ENCODE measurements at places on chromosomes 13 and 19. TPM values are rescaled to one million over a fixed set of nuclear protein-coding genes. Genes with fewer than 3 reads are reported as not detected.

DNA sequence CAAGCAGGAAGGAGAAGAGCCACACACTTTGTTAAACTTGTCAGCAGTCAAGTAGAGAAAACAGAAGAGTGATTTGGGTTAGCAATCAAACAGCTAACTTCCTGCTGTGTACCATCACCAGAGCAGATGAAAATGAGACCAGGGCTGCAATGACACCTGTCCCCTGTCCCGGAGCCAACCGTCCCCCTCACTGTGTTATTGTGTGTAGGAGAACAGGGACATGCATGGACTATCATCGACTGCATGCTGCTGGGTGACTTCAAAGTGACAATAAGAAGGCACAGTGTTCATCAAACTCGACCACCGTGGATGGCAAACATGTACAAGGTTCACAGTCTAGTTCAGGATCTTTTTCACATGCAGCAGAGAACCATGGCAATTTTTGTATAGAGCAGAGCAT, 94.0 kb upstream of the SLC15A1 start:
- H3K36me3 ChIP-seq, result no peaks in the 10 kb centered on the region
- H3K27me3 ChIP-seq, result no peaks in the 10 kb centered on the region
- H3K4me3 ChIP-seq, result no peak overlapping the region

DNA sequence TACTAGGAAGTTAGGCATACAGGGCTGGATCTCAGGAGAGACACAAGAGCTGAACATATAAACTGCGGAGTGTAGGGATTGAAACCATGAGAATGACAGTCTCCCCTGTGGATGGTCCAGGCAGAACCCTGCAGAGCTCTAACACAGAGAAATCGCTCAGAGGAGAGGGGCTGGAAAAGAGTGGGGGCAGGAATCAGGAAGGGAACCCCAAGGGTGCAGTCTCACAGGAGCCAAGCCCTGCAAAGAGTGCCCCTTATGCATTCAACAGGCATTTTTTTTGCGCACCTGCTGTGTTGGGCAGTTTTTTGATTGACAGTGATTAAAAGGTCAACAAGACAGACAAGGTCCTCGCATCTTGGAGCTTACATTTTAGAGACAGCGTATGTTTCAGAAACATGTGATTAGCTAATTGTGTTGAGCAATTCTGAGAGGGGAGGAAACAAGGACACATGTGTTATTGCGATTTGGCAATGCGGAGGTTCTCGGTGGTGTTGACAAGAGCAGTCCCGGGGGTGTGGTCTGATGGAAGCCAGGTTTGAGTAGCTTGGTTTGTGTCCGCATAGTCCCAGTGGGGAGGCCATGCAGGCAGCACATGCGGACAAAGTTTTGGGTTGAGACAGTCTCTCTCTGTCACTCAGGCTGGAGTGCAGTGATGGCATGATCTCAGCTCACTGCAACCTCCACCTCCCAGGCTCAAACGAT, 182.6 kb upstream of the IRS2 start:
- no peak overlapping the region for H3K27ac ChIP-seq
- no peaks in the 10 kb centered on the region for H3K27me3 ChIP-seq
- no peaks in the 10 kb centered on the region for H3K4me1 ChIP-seq

DNA sequence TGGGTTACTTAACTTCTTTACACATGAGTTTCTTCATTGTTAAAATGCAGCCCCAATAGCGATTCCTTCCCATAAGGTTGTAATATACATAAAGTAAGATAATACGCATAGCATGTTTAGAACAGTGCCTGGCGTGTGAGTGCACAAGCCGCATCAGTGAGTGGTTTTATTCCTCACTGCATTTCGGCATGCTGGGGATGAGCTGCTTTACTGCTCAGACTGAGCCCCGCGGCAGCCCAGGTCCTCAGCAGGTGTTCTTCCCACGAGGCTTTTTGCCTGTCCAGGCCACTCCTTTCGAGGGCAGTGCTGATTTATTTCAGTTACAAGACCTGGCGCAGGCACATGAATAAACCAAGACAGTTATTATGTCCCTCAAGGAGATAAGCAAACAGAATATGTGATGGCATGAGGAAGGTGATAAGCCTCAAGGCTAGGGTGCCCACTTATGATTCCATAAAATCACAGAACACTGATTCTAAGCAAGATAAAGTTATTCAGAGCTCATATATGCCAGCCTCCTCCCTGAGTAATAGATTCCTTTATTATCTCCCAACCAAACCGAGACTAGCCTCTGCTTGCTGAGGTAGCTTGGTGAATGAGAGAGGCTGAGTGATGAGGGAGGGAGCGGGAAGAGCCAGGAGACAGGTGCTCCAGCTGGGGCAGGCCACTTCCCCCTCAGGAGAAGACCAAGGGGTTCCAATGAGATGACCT, 505.5 kb downstream of the DIAPH3 start:
- H3K4me3 ChIP-seq, result no peak overlapping the region
- H3K36me3 ChIP-seq, result no peaks in the 10 kb centered on the region
- no peaks in the 10 kb centered on the region for H3K27me3 ChIP-seq
- H3K4me1 ChIP-seq, result no peaks in the 10 kb centered on the region

DNA sequence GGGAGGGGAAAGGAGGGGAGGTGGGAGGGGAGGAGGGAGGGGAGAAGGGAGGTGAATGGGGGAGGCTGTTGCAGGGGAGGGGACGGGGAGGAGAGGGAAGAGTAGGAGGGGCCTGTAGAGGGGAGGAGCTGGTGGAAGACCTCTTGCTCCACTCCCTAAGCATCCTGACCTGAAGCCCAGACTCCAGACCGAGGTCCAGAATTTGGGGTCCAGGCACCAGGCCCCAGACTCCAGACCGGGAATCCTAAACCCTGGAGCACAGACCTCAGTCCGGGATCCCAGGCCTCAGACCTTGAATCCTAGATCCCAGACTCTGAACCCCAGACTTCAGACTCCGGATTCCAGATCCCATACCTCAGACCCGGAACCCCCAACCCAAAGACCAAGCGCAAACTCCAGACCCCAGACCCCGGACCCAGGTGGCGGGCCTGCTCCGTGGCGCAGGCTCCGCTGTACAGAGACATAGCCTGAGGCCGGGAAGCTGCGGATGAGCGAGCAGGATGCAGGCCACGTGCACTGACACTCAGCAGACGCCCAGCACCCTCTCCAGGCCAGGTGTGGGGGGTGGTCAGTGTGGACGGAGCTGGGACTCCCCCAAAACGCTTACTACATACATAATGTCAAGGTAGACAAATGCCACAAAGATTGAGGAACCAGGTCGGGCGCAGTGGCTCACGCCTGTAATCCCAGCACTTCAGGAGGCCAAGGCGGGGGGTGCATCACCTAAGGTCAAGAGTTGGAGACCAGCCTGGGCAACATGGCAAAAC, 710 bp upstream of the BTBD2 start:
- no peaks in the 10 kb centered on the region for H3K27me3 ChIP-seq
- H3K4me1 ChIP-seq, result no peaks in the 10 kb centered on the region
- peak overlapping the region; percentile 18 for H3K4me3 ChIP-seq
- no peaks in the 10 kb centered on the region for H3K36me3 ChIP-seq
- DNase-seq, result peak; percentile 77

GNA15 gene
- 0.41 TPM for total RNA-seq

ZNF570 gene
- total RNA-seq, result 1.5 TPM

- peaks cover 3% of the 10 kb centered on the region for H3K4me1 ChIP-seq
- no peak overlapping the region for H3K4me3 ChIP-seq
- H3K36me3 ChIP-seq, result no peaks in the 10 kb centered on the region
- DNase-seq, result no peak
- H3K27ac ChIP-seq, result no peak overlapping the region
Measured at GRCh38 chr19:29956855-29957254, 14.8 kb downstream of the URI1 start.

GNG8 gene
- total RNA-seq, result not detected

C3 gene
- total RNA-seq, result 745 TPM

DNA sequence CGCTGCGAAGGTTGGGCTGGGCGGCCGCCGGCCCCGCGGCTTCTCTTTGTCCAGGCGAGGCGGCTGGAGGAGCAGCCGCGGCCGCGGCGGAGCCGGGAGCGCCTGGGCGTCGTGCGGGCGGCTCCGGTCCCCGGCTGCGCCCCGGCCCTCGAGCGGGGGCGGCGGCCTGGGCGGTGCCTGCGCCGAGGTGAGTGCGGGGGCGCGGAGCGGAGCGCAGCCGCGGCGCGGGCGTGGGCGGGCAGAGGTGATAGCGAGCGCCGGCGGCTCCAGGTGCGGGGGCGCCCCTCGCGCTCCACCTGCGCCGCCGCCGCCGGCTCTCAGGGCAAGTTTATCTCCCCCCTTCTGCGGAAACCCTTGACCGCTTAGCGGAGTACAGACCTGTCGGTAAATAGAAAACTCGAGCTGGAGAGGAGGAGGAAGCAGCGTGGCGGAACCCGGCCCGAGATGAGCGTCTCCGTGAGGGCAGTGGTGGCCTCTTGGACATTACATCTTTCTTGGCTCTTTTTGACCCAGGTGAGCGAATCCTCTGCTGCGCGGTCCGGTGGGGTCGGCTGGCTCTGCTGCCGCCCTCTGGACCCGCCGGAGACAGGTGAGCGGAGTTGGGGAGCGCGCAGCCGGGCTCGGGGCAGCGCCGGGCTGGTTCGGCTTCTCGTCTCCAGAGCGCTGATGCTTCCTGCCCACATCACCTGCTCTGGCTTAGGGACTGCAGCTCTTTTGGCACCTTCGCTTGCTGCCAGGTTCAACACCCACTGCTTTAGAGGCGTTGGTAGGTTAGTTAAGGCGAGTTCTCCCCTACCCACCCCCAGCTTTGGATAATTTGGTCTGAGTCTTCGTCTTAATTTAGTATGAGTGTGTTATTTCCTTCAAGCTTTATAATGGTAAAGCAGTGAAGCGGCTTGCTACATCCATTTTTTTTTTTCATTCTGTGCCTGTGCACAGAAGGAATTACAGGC, at the start of gene MTUS2:
MTUS2 (plus strand) TSS at position 241 of the 953 bp plus-strand sequence.
- DNase-seq, result peak; percentile 65
- H3K36me3 ChIP-seq, result no peaks in the 10 kb centered on the region
- H3K27me3 ChIP-seq, result no peaks in the 10 kb centered on the region
- H3K4me1 ChIP-seq, result no peaks in the 10 kb centered on the region

GRCh38 chr19:56933014-56933705, 92.6 kb upstream of the PEG3 start:
- H3K27ac ChIP-seq, result no peak overlapping the region
- no peak overlapping the region for H3K4me3 ChIP-seq
- H3K27me3 ChIP-seq, result no peaks in the 10 kb centered on the region
- no peaks in the 10 kb centered on the region for H3K36me3 ChIP-seq
- no peak for DNase-seq
- H3K4me1 ChIP-seq, result no peaks in the 10 kb centered on the region

GRCh38 chr19:49534632-49535385, 7.0 kb downstream of the RCN3 start:
- H3K4me3 ChIP-seq, result no peak overlapping the region
- H3K27ac ChIP-seq, result no peak overlapping the region
- DNase-seq, result no peak

ZNF99 gene
- not detected for total RNA-seq

DNA sequence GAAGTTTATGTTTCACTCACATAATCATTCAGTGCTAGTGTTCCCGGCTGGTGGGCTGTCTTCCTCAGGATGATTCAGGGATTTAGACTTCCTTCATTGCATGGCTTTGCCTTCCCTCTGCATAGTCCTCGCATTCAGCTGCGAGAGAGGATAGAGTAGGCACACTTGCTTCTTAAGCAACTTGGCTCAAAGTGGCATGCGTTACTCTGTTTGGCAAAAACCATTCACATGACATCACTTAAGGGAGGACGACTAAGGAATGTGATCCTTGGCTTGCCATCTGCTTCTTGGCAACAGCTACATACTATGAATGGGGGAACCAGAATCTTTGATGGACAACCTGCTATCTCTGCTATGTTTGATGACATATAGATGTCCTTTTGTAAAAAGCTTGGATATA, 359.3 kb downstream of the TDRD3 start:
- peaks cover 6% of the 10 kb centered on the region for H3K27me3 ChIP-seq
- no peaks in the 10 kb centered on the region for H3K36me3 ChIP-seq
- H3K4me1 ChIP-seq, result no peaks in the 10 kb centered on the region
- DNase-seq, result no peak
- no peak overlapping the region for H3K4me3 ChIP-seq

- H3K27me3 ChIP-seq, result no peaks in the 10 kb centered on the region
- H3K36me3 ChIP-seq, result no peaks in the 10 kb centered on the region
- H3K27ac ChIP-seq, result no peak overlapping the region
- no peak for DNase-seq
Measured at GRCh38 chr13:99374994-99375737, 68.0 kb upstream of the GPR183 start.

ZNF507 gene
- 8.7 TPM for total RNA-seq

ZNF30 gene
- total RNA-seq, result 1.1 TPM

- no peak overlapping the region for H3K4me3 ChIP-seq
- no peaks in the 10 kb centered on the region for H3K36me3 ChIP-seq
- H3K27me3 ChIP-seq, result no peaks in the 10 kb centered on the region
- H3K27ac ChIP-seq, result no peak overlapping the region
- DNase-seq, result no peak
Measured at GRCh38 chr13:48838193-48838973, 137.3 kb upstream of the FNDC3A start.

NTN5 gene
- 0.25 TPM for total RNA-seq

- no peak for DNase-seq
- no peak overlapping the region for H3K4me3 ChIP-seq
- no peaks in the 10 kb centered on the region for H3K36me3 ChIP-seq
- peaks cover 11% of the 10 kb centered on the region for H3K4me1 ChIP-seq
- no peak overlapping the region for H3K27ac ChIP-seq
Measured at GRCh38 chr13:97311956-97312355, 89.8 kb downstream of the MBNL2 start.

AXL gene
- total RNA-seq, result 1.2 TPM

GRCh38 chr19:1745589-1746031, 7.7 kb upstream of the ONECUT3 start:
- no peak overlapping the region for H3K4me3 ChIP-seq
- peaks cover 35% of the 10 kb centered on the region for H3K27me3 ChIP-seq
- no peak for DNase-seq
- no peaks in the 10 kb centered on the region for H3K4me1 ChIP-seq

CPAMD8 gene
- 1.1 TPM for total RNA-seq

DNA sequence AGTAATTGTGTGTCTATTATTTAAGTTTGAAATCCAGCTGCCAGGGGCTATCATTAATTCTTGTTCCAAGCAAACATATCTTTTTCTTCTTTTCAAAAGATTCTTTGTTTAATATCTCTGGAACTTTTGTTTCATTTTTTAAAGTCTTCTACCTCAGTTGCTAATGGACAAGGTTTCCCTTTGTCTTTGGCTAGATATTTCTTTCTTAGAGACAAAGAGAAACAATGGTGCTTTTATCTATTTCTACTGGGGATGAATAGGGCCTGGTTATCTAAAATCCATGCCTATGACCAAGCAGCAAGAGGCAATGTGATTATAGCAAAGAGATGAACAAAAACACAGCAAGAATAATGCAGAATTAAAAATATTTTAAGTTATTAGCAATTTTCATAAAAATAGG, 661.3 kb upstream of the KLF12 start:
- H3K27me3 ChIP-seq, result no peaks in the 10 kb centered on the region
- H3K27ac ChIP-seq, result no peak overlapping the region
- no peaks in the 10 kb centered on the region for H3K4me1 ChIP-seq

RPL28 gene
- total RNA-seq, result 885 TPM
